ENCODE measurements at places on chromosomes 12 and 14. TPM values are rescaled to one million over a fixed set of nuclear protein-coding genes. Genes with fewer than 3 reads are reported as not detected.
A peak's percentile ranks its signal among the peaks of the same experiment; 100 is the strongest.

DNA sequence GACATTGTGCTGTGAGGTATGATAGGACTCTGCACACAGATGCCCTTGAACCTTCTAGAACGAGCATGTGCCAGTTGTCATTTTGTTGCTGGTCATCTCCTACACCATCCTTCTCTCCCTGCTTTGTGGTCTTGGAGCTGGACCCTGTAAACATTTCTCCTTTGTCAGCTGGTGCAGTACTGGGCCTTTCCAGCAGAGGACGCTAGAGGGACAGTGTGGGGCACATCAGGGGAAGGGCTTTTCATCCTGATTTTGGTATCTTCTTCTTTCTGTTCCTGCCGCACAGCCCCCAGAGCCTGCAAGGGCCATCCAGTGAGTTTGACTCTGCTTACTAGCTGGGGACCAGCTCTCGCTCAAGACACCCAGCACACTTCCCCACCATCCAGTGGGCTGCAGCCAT is 484.6 kb downstream of the AACS start:
- peak; percentile 45 for DNase-seq

The PSMD9 gene
- total RNA-seq = 53.2 TPM

DNA sequence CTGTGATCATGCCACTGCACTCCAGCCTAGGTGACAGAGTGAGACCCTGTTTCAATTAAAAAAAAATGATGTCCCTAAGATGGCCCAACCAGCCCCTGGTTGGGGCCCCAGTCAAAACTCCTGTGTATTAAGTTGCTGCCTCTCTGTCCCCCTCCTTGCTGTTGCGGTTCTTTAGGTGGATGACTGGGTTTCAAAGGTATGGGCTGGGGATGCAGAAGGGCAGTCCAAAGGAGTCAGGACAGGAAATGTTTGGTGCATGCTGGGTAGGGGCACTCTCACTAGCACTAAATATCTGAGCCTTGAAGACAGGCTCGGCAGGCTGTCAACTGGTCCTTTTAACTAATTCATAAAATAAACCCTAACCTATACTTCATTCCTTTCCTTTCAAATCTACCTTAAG is 12.0 kb upstream of the PIP4K2C start:
- no peak for DNase-seq

DNA sequence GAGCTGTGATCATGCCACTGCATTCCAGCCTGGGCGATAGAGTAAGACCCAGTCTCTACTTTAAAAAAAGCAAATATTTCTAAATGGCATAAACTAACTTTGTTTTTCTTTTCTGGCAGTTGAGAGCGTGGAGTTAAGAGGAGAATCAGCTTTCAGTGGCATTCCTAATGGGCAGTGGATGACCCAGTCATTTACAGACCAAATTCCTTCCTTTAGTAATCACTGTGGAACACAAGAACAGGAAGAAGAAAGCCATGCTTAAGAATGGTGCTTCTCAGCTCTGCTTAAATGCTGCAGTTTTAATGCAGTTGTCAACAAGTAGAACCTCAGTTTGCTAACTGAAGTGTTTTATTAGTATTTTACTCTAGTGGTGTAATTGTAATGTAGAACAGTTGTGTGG is 21.2 kb downstream of the TDG start:
- no peak for DNase-seq

GRCh38 chr14:69921052-69921451 is 41.8 kb downstream of the SMOC1 start:
- DNase-seq = no peak

- no peak for DNase-seq
Measured at GRCh38 chr14:63853831-63854293, 1.1 kb downstream of the SYNE2 start.

The PLXNC1 gene
- total RNA-seq = 4.9 TPM

DNA sequence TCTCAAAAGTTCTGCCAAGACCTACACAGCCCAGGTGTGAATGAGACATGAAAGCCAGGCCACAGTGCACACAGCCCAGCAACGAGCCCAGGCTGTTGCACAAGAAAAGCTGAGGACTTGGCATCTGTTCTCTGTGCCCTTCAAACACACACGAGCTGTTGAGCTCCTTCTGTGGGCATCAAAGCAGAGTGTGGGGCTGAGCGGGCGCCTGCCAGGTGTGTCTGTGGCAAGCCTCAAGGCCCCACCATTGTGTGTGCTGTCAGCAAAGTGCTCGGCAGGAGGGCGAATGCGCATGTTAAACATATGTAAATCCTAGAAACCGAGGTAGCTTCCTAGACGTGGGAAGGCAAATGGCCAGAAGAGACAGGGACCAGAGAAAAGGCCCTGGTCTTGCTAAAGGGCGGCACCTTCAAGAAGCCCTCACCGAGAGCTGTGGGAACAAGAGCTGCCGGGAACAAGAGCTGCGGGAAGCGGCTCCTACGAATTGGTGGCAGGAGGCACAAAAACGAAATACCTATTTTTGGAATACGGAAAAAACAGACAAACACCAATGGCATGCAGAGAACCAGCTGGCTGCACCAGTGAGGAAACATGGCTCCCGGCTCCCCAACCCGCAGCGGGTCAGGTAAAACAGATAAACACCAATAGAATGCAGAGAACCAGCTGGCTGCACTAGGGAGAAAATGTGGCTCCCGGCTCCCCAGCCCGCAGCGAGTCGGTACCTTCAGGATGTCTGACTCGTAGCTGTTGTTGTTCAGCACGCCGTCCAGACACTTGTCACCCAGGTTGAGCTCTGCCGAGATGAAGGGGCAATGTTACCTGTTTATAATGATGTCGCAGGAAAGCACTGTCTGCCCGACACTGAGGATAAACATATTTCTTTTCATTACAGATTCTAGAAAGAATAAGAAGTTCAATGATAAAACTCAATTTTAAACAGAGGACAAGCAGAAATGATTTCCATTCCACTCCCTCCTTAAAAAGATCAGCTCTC is 19.0 kb upstream of the GOLGA3 start:
- DNase-seq = no peak

GRCh38 chr12:59963546-59963945 is 367.7 kb downstream of the SLC16A7 start:
- no peak for DNase-seq

The CAPZA3 gene
- total RNA-seq = not detected

The DPY19L2 gene
- 1.8 TPM for total RNA-seq

GRCh38 chr14:32571551-32571950 is 242.5 kb downstream of the AKAP6 start:
- no peak for DNase-seq

The SLC4A8 gene
- total RNA-seq = 80.0 TPM

DNA sequence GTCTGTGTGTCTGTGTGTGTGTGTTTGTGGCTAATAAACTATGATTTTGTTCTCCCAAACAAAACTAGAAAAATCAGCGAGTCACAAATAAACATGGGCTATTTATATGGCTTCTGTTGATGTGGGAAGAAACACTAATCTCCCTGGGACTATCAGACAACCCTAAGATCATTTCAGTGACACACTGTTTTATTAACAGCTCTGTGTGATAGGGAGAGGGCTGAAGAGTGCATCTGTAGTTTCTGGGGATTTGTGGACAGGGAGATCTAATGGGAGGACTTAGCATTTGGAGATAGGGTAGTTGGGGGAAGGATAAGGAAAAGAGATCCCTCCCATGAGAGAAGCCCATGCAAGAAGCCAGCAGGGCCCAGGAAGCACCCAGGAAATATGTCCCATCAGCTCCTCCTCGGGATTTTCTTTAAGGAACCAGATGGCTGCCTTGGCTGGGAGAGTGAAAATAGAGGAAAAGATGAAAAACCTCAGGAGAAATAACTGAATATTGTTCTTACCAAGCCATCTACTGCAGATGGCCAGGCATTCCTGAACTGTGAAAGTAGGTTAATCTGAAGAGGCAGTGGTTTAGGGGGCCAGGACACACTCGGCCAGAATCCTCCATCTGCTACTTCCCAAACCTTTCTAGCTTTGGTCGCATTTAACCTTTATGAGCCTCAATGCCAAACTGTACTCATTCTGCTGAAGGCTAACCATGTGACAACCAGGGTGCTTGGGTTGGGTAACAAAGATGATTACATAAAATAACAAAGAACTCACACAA is 253.4 kb downstream of the BTG1 start:
- no peak for DNase-seq

DNA sequence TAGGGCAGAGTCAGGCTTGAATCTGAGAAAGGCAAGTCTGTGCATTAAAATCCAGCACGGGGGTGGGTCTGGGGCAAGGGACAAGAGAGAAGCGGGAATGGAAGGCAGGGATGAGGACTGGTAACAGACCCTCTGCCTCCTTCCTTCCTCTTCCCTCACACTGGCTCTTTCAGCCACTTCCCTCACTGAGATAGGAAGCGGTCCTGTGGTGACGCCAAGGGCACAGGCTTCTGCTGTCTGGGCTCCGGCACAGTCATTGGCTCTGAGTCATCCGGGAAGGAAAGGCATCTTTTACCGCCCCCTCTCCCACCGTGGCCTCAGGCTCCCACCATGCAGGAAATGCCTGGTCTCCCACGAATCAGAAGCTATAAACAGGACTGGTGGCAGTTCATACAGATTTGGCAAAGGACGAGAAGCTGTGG is 70.2 kb downstream of the ETV6 start:
- no peak for DNase-seq

DNA sequence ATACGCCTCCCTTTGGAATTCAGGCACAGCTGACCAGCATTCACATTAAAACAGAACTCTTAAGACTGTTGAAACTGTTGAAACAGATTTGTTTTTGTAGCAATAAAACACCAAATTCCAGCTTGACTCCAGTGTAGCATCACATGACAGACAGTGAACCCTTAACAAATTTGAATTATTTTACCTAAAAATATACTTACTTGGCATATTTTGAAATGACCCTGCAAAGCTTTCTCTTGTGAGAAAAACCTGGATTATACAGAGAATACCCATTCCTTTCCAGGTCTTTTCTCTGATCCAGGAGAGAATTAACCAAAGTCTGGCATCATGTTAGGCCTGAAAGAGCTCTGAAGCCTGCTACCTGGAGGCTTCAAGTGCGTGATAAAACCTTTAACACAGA is 410.3 kb downstream of the FOXG1 start:
- DNase-seq = no peak

DNA sequence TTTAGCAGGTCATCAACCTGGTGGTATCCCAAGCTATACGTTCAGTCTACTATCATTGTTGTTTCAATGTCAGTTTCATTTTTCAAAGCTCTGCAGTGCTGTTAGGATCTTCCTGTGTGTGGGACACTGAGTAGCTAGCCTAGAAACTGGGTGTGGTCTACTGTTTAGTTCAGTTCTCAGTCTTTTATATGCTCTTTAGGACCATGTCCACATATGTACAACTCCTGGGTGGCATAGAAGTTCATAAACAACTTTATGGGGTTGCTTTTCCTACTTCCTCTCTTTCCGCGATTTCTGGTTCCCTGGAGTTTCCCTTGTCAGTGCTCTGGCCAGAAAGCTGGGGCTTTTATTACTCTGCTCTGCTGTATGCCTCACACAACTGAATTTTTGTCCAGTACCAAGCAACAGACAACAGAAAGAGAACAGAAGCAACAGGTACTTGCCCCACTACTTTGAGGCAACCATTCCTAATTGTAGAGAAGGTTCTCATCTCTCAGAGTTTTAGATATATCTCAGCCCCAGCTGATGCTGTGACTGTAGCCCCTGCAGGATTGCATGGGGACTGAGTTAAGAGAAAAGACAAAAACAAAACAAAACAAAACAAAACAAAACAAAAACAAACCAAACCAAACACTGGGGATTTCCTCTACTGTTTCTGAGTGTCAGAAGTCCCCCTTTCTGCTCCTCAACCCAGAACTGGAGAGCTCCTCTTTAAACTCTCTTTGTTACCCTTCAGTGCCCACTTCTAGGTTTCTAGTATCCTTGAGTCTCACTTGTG is 30.3 kb downstream of the MIS18BP1 start:
- no peak for DNase-seq

The TPH2 gene
- 0.34 TPM for total RNA-seq

- DNase-seq = no peak
Measured at GRCh38 chr12:14279845-14280244, 85.6 kb upstream of the ATF7IP start.

DNA sequence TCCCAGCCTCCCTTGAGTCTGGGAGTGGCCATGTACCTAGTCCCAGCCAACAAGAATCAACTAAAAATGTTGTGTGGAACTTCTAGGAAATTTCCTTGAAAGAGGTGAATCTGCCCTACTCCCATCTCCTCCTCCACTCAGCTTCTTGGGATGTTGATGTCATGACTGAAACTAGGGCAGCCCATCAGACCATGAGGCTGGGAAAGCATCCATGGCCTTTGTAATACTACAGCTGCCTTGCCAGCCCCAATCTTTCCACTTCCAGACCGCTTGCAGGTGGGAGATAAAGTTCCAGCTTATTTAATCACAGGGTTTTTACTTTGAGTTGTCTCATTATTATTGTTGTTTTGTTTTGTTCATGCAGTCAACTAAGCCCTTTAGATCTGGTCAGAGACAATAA is 170.3 kb upstream of the LMNTD1 start:
- DNase-seq = no peak

The DTX1 gene
- total RNA-seq = 4.3 TPM

The GPRC5D gene
- not detected for total RNA-seq

DNA sequence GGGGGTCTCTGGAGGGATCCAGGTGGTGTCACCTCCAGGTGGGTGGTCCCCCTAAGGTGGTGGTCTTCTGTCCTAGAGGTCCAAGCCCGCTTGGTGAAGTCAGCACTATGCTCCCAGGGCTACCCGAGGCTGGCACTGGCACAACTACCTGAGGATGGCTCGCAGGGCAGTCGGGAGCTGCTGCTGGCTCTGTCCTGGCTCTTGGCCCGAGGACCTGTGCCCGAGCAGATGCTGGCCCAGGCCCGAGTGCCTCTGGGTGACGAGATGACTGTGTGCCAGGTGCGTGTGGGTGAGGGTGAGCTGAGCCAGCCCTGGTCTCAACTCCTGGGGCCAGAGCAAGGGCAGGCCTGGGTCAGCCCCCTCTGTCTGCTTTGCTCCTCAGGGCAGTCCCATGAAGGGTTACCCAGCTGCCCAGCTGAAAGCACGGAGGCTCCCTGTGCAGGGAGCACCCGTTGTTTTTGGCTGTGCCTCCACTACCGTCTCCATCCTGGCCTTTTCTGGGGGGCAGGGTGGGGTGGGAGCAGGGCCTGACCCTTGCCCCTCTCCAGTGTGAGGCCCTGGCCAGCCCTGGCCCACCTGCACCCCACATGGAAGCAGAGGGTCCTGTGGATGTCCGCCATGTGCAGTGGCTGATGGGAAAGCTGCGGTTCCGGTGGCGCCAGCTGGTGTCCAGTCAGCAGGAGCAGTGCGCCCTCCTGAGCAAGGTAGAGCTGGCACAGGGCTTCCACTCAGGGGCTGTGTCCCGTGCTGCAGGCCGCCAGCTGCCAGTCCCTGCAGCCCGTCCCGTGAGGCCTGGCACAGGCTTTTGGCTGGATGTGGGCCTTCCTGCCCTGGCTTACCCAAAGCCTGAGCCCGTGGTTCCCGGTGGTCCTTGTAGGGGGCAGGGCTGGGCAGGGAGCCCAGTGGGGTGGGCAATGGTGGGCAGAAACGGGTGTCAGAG is 1.3 kb downstream of the TEDC1 start:
- peak; percentile 14 for DNase-seq

GRCh38 chr12:85325442-85325841 is 45.4 kb downstream of the ALX1 start:
- peak; percentile 14 for DNase-seq

- no peak for DNase-seq
Measured at GRCh38 chr12:6494258-6494743, 399 bp downstream of the NCAPD2 start.

The AMHR2 gene
- not detected for total RNA-seq

The CLEC4D gene
- total RNA-seq = not detected

The SLC25A21 gene
- total RNA-seq = 0.91 TPM

GRCh38 chr14:64324461-64324860 is 30.3 kb upstream of the ESR2 start:
- no peak for DNase-seq

GRCh38 chr14:68630081-68630571 is 162.7 kb downstream of the ZFP36L1 start:
- DNase-seq = no peak

The SYCP3 gene
- not detected for total RNA-seq

- no peak for DNase-seq
Measured at GRCh38 chr14:76961631-76962302, 66.7 kb downstream of the IRF2BPL start.

The DHH gene
- 1.2 TPM for total RNA-seq

The CABP1 gene
- total RNA-seq = 0.83 TPM

Data from glutamatergic neuron (in vitro differentiated cells).